Heart left ventricle (tissue), 16 donors: ENCODE measurements at places on chromosomes 2 and 18.
A peak's percentile ranks its signal among the peaks of the same experiment; 100 is the strongest.

GRCh38 chr2:240655931-240656886, 26.5 kb downstream of the AQP12B start:
- no peaks in the 10 kb centered on the region for H3K36me3 ChIP-seq
- peaks cover 26% of the 10 kb centered on the region for H3K27me3 ChIP-seq
- H3K4me3 ChIP-seq = no peak overlapping the region
- H3K27ac ChIP-seq = no peak overlapping the region
- DNase-seq = no peak

- H3K4me1 ChIP-seq = peaks cover 4% of the 10 kb centered on the region
- H3K27ac ChIP-seq = no peak overlapping the region
Observed at GRCh38 chr2:158935617-158936016, 32.8 kb upstream of the TANC1 start.

DNA sequence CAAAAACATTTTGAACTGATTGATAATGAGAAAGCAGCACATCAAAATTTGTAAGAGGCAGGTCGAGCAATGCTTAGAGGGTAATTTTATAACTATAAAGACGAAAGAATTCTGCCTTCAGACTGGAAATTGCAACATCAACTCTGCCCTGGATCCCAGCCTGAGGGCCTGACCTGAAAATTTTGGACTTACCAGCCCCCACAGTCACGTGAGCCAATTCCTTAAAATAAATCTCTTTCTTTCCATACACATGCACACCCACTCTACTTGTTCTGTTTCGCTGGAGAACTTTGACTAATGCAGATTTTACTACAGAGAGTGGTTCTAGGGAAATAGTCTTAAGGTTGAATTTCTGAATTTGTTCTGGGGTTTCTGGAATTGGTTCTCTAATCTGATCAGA, 14.6 kb upstream of the ACOXL start:
- no peaks in the 10 kb centered on the region for H3K27me3 ChIP-seq
- no peak overlapping the region for H3K4me3 ChIP-seq
- no peaks in the 10 kb centered on the region for H3K36me3 ChIP-seq
- H3K4me1 ChIP-seq = peaks cover 12% of the 10 kb centered on the region
- H3K27ac ChIP-seq = no peak overlapping the region
- no peak for DNase-seq

DNA sequence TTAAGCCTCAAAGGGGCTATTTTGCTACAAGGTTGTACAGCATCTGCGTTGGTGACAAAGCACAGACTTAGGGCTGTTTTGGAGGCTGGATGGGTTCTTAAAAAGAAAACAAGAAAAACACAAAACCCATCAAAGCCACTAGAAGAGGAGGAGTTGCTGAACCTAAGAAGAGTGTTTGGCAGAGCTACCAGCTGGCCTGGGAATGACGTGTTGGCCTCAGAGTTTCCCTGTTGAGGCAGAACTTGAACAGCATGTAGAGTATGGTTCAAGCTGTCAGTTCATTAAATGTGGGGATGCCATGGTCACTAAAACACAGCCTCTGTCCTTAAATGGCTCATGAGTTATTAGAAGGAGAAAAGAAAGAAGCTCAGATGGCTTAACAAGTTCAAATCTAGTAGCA, 162.5 kb downstream of the TTC32 start:
- no peak for DNase-seq
- H3K27me3 ChIP-seq = no peaks in the 10 kb centered on the region
- no peaks in the 10 kb centered on the region for H3K4me1 ChIP-seq
- no peak overlapping the region for H3K4me3 ChIP-seq
- H3K36me3 ChIP-seq = no peaks in the 10 kb centered on the region

DNA sequence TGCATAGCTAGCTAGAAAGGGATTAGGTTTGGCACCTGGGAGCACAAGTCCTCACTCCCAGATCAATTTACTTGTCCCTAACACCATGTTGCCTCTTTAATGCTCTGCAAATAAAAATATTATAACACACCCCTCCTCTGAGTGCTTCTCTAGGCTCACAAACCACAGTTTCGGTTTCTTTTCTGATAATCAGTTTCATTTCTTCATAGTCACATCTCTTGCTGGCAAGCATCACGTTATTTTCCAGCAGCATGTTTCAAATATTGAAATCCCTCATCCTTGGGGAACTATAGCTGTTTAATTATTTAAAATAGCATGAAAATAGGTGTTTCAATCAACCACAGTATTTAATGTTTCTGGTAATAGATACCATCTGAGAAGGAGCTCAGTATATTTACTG, 13.9 kb upstream of the SMCHD1 start:
- H3K36me3 ChIP-seq = no peaks in the 10 kb centered on the region
- no peak overlapping the region for H3K4me3 ChIP-seq
- peak overlapping the region; percentile 2 for H3K27ac ChIP-seq
- peaks cover 75% of the 10 kb centered on the region for H3K4me1 ChIP-seq
- H3K27me3 ChIP-seq = no peaks in the 10 kb centered on the region
